ENCODE measurements at places on chromosomes 6 and 20.
A peak's percentile ranks its signal among the peaks of the same experiment; 100 is the strongest.

GRCh38 chr6:139823099-139823807 is 448.8 kb upstream of the CITED2 start:
- no peak for DNase-seq

DNA sequence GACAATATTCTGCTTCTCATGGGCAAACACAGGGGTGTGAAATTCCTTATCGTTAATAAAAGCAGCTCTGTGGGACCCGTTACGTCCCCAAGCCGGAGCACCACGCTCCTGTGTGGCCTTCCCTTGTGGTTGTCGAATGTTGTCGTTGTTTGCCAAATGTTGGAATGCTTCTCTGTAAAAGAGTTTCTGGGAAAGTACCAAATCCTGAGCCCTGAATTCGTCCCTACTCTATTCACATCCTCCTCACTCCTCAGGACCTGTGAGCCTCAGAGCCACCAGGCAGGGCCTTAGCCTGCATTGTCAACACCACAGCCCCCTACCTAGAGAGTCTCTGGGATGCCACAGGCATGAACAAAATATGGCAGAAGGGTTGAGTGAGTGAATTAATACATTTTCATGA is 64.0 kb downstream of the THBS2 start:
- DNase-seq = peak; percentile 57

GRCh38 chr20:36741072-36741471 is 4.8 kb downstream of the NDRG3 start:
- DNase-seq = no peak

- no peak for DNase-seq
These were observed 133.5 kb downstream of the PLCB1 start for GRCh38 chr20:8265588-8265987.

DNA sequence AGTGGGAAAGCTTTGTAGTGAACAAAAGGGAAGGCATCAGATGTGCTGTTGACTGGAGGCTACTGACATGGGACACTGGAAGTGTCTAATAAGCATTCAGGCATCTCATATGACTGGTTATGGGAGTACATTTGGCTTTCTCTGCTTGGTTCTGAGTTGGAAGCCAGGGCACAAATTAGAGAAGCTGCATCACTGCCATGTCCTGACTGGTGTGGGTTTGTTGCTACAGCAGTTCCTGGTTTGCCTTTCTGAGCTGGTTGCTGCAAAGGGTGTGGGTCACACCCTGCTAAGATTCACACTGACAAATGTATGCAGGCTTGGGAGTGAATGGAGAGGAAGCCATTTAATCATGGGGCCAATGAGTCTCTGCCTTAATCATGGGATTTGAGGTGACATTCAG is 36.2 kb upstream of the NANP start:
- no peak for DNase-seq
